Upper lobe of right lung (tissue), 1 donor: ENCODE measurements at places on chromosomes 1 and 21. TPM values are rescaled to one million over a fixed set of nuclear protein-coding genes. Genes with fewer than 3 reads are reported as not detected.

The CBR3 gene
- 4.1 TPM for total RNA-seq

The HCN3 gene
- total RNA-seq: 2.6 TPM

The HHAT gene
- 4.3 TPM for total RNA-seq

The CD1B gene
- 0.61 TPM for total RNA-seq

The KRTAP19-3 gene
- total RNA-seq: not detected

The CD52 gene
- total RNA-seq: 348 TPM

The ZBTB8B gene
- total RNA-seq: not detected

The GUCA2B gene
- total RNA-seq: not detected

The TMEM54 gene
- 41.9 TPM for total RNA-seq

The IGSF9 gene
- total RNA-seq: 2.2 TPM

The CIART gene
- total RNA-seq: 10.6 TPM
